NCI-H1930 (cell line): ENCODE measurements at places on chromosomes 12 and 14.

- DNase-seq, result no peak
Observed at GRCh38 chr14:81618695-81619094, 85.0 kb upstream of the SEL1L start.

- DNase-seq, result no peak
Observed at GRCh38 chr12:124481772-124482566, 85.4 kb downstream of the NCOR2 start.

- peak; percentile 21 for DNase-seq
Observed at GRCh38 chr12:24778486-24779304, 170.2 kb downstream of the BCAT1 start.

DNA sequence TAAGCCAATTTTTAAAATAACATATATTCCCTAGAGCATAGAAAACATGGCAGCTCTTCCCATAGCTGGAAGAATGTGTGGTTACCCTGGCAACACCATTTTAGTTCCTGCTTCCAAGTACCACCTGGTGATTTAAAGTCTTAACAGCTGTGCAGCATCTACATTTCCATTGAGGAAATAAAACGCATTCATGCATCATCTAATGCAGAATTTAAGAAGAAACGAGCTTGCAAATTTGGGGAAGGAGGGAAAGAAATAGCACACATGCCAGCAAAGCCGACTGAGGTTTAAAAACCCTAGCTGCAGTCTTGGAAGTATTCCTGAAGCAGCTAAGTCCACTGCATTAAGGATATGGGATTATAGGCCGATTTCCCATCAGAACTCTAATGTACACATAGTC lies 22.8 kb upstream of the SLC38A2 start:
- no peak for DNase-seq

- no peak for DNase-seq
Observed at GRCh38 chr14:35944847-35945246, 118.7 kb downstream of the BRMS1L start.

- DNase-seq, result peak; percentile 63
Observed at GRCh38 chr12:94186278-94187241, 38.2 kb downstream of the PLXNC1 start.

GRCh38 chr12:102728506-102729242 lies 188.4 kb downstream of the PAH start:
- DNase-seq, result no peak

DNA sequence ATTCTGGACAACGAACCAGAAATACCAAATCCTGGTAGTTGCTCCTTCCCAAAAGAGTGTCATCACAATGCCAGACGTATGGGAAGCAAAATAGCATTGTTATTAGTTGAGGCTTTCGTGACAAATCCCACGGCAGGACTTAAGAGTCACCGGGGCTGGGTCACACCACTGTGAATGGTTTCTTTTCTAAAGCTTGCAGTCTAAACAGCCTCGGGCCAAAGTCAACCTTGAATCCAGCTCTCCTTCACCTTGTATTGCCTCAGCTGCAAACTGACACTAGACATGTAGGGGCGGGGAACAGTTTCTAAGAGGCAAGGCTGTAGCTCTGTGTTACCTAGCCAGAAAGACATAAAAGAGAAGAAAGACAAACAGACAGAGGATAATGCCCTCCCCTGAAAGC lies 734.8 kb downstream of the MED13L start:
- DNase-seq, result peak; percentile 67

DNA sequence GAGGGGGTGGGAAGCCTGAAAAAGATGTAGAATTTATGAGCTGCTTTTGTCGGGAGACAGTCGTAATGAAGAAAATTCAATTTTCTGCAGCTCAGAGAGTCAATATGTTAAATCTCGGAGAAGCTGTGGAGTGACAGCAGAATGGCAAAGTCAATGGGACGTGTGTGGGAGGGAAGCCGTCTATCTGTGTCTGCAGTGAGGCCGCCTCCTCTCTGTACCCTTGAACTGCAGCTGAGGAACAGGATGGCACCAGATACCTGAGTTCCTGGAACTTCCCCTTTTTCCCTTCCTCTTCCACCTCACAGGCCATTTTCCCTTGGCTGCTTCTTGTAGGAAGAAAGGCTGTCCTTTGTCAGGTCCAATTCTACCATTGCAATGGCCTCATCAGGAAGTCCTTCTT lies 9.3 kb upstream of the CALCOCO1 start:
- DNase-seq, result no peak

DNA sequence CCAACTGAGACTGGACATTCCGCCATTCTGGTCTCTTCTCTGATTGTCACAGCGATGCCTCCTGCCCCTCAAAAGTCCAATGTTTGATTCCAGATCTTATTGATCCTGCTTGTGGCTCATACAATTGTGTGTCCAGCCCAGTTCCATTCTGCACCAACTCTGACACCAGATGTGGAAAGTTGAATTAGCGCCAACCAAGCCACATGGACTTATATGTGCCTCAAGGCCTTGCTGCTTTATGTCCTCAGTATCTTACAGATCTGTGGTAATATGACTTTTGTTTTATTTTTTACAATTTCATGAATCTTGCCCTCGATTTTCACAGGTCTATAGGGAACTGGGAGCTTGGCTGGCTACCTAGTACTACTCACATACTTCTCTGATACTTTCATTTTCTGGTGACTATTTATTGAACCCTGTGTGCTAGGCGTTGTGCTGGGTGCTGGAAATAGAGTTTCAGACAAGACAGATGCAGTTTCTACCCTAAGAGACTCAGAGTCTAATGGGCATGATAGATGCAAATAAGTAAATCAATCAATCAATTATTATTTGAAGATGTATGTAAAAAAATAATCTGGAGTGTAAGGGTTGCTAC lies 472.0 kb downstream of the TMTC2 start:
- DNase-seq, result no peak

DNA sequence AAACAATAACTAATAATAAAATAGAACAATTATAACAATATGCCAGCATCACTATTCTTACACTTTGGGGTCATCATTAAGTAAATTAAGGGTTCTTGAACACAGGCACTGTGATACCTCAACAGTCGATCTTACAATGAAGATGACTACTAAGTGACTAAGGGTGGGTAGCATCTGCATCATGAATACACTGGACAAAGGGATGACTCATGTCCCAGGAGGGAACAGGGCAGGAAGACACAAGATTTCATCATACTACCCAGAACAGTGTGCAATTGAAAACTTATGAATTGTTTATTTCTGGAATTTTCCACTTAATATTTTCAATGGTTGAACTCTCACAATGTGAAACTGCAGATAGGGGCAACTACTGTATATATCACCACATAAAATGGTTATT lies 19.7 kb downstream of the TSPAN19 start:
- no peak for DNase-seq

DNA sequence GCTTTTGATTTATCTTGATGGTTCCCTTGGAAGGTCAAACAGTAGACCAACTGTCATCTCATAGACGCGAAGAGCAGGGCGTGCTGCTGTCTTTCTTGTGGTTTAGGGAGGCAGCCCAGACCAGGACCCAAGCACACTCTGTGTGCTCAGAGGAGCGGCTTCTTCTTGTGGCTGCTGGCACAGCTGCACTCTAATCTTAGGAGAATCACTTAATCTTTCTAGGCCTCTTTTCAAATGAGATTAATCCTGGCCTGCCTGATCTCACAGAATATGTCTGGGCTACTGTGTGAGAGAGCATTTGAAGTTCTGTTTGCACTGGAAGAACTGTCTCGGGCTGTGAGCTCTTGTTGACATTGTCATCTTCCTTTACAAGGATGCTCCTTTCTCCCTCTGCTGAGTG lies 60.0 kb upstream of the TRAF3 start:
- no peak for DNase-seq

GRCh38 chr12:113820842-113821241 lies 145.3 kb downstream of the RBM19 start:
- no peak for DNase-seq

DNA sequence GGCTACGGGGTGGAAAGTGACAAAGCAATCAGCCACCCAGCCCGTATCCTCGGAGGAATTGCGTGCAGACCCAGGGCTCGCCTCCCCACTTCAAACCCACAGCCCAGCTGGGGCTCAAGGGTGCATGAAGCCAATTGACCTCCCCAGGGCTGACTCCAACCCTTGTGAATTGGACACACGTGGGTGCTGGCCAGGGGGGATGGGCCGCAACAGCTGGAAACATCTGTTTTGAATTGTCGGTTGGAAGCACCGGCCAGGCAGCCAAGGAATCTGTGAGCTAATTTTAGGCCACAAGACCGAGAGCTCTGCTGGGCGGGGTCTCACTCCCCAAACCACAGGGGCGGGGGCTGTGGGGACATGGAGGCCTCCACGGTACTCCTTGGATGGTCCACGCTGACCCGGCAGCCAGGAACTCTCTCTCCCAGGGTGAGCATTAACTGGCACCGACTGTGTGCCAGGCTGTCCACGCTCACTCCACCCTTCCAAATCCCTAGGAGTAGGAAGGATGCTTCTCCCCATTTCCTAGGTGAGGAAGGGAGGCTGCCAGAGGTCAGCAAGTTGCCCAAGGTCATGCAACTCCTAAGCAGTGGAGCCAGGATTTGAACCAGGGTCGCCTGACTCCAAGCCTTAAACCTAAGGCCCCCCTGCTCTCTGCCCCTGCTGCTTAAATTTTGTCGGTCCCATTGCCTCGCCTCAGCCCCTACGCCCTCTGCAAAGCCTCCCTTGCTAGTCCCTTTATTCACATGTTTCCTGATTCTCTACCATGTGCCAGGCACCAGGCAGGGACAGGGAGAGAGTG lies 11.9 kb upstream of the TMEM119 start:
- DNase-seq, result no peak

GRCh38 chr12:9634177-9634803 lies 26.6 kb upstream of the KLRB1 start:
- DNase-seq, result peak; percentile 16

DNA sequence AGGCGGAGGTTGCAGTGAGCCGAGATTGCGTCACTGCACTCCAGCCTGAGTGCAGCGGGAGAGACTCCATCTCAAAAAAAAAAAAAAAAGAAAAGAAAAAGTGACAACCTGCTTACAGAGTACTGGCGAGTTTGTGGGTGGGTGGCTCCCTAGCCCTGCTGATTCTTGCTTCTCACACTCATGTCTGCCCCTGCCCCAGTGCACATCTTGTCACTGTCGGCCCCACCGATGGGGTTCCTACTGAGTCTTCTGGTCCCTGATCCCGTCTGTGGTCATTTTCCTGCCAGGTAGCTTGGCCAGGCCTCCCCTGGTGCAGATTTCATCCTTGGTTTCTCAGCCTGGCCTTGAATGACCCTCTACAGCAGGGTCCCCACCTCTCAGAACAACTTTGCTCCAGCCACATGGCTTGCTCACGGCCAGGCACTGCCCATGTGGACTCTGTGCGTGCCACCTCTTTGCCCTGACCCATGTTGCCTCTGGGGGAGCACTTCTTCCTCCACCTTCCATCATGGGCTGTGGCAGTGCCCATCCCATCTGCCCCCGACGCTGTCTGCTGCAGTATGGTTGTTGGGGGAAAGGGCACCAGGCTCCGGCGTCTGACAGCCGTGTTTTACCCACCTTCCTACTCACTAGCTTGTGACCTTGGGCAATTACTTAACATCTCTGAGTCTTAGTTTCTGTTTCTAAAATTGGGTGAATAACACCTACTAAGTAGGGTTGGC lies 2.1 kb upstream of the PTPN6 start:
- no peak for DNase-seq

DNA sequence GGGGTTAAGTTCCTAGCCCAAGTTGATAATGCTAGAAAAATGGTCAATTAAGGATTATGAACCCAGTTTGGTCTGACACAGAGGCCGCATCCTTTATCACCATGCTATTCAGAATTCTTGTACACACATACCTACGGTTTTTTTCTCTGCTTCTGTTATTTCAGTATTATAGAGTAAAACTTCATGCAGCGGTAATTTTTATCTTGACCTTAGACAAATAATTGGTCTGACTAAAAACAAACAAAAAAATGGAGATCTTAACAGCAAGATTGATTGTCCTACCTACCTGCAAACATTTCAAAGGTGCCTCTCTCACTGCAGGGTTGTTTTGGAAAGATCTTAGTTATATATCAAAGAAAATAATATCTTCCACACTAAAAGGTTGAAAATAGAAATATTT lies 201.9 kb upstream of the PRICKLE1 start:
- no peak for DNase-seq

DNA sequence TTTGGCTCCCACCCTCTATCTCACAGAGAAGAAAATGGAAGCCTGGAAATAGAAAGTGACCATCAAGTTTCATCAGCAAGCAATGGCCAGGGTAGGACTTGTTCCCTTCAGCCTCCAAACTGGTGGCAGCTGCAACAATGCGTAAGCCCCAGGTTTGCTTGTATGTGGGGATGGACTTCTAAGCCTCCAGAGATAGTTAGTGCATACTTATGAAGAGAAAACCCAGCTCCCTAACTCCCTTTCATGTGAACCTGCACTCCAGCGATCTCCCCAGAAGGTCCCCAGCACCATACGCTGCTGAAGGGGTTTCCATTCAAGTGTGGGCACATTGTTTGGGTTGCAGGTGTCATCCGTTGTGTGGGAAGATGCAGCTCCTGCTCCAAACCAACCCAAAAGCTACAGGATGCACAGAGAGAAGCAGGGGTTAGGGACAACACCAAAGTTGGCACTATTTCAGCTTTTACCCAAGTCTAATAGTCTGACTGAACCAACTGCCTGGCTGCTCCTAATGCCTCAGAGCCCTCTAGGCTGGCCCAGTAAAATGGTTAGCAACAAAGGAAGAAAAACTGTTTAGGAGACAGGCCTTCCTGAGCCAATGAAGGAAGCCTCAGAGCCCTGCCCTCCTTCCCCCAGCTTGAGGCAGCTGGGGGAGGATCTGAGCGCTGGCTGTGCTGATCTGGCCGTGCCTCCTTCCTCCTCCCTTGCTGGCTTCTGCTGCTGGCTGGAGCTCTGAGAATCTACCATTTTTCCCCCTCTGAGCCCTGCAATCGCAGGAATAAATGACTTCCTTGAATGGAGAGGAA lies 12.3 kb downstream of the ZFP36L1 start:
- no peak for DNase-seq

DNA sequence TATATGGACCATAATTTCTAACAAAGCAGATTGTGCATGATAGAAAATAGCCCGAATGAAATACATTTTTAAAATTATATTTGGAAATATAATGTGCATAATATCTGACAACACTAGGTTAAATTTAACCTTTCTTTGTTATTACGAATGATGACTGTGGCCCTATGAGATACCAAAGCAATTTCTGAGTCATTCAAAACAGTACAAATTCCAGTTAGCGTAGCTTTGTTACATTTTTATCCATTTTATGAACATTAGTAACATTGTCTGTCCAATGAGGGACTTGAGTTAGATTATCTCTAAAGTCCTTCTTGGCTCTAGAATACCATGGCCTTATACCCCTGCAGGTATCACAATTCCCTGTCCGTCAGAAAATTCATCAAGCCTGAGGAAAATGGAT lies 39.0 kb upstream of the REP15 start:
- DNase-seq, result no peak

DNA sequence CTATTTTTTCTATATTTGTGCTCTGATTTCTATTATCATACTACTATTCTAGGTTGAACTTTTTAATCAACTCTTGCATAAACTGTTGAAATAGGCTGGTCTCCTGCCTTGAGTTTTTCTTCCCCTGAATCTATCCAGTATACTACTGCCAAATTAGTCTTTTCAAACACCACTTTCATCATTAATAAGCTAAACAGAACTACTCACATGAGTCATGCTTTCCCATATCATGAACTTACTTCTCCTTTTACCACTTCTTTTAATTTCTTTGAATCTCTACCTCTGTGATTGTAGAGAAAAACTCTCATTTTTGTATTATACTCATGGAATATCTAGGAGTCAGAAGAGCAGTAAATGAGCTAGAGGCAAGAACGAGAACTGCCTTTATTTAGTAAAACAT lies 340.3 kb upstream of the PDE3A start:
- DNase-seq, result no peak

- no peak for DNase-seq
Observed at GRCh38 chr12:48422060-48422459, 50.3 kb upstream of the ANP32D start.

GRCh38 chr12:18250313-18250916 lies 10.9 kb upstream of the PIK3C2G start:
- DNase-seq, result peak; percentile 78

GRCh38 chr12:121989276-121990113 lies 32.2 kb upstream of the BCL7A start:
- DNase-seq, result no peak
